ENCODE measurements at places on chromosomes 6 and 20. TPM values are rescaled to one million over a fixed set of nuclear protein-coding genes. Genes with fewer than 3 reads are reported as not detected.

TCP11 gene
- not detected for total RNA-seq

CNR1 gene
- 22.9 TPM for total RNA-seq

C20orf141 gene
- not detected for total RNA-seq

WFDC2 gene
- not detected for total RNA-seq

PAK5 gene
- not detected for total RNA-seq

HAO1 gene
- not detected for total RNA-seq

ADGRB3 gene
- total RNA-seq = 10.1 TPM

LGSN gene
- total RNA-seq = not detected

TTLL9 gene
- not detected for total RNA-seq

ADGB gene
- not detected for total RNA-seq

DNA sequence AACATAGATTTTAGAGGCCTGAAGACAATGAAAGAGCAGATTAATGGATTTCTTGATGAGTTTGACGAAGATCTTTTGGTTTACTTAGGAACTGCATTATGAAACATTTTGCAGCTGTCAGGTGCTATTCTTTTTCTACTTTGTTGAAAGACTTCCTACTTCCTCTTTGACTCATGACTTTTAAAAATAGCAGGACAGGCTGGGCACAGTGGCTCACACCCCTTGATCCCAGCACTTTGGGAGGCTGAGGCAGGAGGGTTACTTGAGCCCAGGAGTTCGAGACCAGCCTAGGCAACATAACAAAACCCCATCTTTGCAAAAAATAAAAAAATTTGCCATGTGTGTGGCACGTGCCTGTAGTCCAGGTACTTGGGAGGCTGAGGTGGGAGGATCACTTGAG lies 52.0 kb downstream of the ITCH start:
- DNase-seq = no peak

GRCh38 chr6:149211046-149211571 lies 106.4 kb upstream of the TAB2 start:
- DNase-seq = no peak

DNA sequence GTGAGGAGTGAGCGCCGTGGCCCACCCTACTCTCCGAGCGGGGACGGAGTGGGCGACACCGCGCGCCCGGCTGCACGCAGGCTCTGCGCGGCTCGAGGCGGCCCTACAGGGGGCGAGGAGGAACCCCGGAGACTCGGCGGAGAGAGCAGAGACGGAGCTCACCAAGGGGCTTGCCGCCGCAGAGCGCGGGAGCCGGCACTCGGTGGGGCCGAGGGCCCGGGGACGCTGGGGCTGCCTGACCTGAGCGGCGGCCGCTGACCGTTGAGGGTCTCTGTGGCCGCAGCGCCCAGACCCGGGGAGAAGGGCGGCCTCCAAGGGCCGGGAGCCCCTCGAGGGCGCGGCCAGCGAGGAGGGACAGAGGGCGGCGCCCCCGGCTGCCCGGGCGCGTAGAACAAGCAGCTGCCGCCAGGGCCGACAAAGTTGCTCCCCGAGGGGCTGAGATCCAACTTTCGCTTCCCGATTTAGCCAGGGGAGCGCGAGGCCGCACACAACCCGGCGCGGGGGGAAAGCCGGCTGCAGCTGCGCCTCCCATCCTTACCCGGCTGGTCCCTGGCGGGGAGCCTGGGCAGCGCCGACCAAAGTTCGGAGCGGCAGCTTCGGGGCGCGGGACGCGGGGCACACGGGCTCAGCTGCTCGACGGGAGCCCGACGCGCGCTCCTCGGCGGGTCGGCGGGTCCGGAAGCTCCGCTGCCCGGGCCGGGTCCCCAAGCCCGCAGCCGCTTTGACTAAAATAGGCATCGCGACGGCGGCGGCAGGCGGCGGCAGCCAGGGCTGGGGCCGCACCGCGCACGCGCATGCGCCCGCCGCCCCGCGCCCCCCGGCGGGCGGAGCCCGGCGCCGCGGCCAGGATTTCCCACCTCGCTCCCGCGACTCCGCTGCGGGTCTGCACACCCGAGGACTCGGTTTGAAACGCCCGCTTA lies 43.1 kb downstream of the POPDC3 start:
- DNase-seq = no peak

- DNase-seq = no peak
Measured at GRCh38 chr6:837380-837779, 144.4 kb upstream of the EXOC2 start.

DNA sequence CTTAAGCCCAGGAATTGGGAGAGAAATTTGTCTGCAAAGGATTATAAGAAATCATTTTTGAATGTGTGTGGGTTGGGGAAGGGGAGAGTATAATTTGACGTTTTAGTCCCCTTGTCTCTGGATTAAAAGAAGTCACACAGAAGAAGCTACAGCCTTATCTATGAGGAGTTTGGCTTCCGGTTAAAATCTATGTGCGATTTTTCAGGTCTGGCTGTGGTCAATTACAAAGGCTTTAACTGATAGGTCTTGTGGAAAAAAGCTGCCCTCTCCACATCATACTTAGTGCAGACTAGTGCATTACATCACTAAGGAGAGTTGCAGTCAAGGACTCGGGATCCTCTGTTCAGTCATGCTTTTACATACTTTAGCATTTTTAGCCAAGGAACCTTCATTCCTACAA lies 80.3 kb upstream of the HTR1B start:
- DNase-seq = no peak

GRCh38 chr20:25042531-25043498 lies 15.1 kb downstream of the ACSS1 start:
- no peak for DNase-seq

GRCh38 chr6:131222773-131223172 lies 87.5 kb downstream of the AKAP7 start:
- DNase-seq = no peak

DNA sequence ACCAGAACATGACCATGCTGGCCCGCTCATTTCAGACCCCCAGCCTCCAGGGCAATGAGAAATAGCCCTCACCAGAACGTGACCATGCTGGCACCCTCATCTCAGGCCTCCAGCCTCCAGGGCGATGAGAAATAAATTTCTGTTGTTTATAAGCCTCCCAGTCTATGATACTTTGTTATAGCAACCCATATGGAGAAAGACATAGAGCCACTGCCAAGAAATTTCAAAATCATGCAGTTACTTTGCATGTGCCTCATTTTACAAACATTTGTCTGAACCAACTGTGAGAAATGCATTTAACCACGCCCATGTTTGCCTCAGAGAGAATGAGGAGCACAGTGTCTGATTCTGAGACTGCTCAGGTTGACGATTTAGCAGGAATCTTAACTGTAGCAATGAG lies 15.5 kb downstream of the CYP39A1 start:
- DNase-seq = no peak

GRCh38 chr6:41176189-41176588 lies 13.3 kb upstream of the TREM2 start:
- no peak for DNase-seq

GRCh38 chr6:144993870-144994269 lies 708.7 kb downstream of the UTRN start:
- DNase-seq = no peak

GRCh38 chr20:51712501-51713212 lies 55.5 kb downstream of the ATP9A start:
- no peak for DNase-seq

DNA sequence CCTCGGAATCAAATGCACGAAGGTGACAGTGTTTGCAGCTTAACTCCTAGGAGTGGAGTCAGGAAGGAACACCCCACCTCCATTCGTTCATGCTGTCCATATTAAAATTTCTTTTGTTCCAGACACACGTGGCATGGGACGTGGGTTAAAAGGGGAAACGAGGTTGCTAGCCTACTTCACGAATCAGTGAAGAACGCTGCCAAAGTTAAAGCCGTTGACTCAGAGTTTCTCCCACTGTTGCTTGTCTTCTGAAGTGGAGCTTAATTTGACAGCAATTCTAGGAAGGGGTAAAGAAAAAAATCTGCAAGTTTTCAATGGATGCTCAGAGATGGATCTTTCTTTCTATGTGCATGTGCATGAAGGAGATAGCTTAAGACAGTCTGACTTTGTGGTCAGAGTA lies 499.1 kb downstream of the CD83 start:
- DNase-seq = no peak

DNA sequence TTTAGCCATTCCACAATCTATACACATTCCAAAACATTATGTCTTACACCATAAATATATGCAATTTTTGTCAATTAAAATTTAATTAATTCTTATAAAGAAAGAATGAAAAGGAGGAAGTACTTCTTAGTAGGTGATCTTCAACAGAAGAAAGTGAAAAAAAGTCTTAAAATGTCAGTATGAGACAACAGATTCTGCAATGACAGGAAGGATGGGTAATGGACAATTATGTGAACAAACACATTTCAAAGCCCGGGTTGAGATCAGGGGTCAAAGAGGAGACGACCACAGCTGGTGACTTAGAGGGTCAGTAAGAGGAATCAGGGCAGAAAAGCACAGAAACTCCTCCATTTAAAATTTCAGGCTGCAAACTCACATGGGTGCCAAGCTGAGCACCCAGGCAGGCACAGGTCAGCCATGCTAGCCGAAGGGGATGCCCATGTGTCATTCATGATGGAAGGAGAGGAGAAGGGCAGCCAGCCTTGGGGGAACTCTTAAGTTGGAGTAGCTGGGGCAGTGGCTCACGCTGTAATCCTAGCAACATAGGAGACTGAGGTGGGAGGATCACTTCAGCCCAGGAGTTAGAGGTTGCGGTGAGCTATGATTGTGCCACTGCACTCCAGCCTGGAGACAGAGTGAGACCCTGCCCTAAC lies 11.0 kb downstream of the VSX1 start:
- DNase-seq = no peak

- no peak for DNase-seq
Measured at GRCh38 chr6:159688266-159688905, 4.7 kb downstream of the SOD2 start.

GRCh38 chr20:41391587-41392001 lies 25.0 kb upstream of the EMILIN3 start:
- DNase-seq = no peak

GRCh38 chr6:155654474-155654873 lies 198.8 kb upstream of the NOX3 start:
- DNase-seq = no peak

- no peak for DNase-seq
Measured at GRCh38 chr6:31586008-31586407, at the start of gene LST1. LST1 (plus strand) TSS chr6:31586277; CDS start chr6:31587300, 1,023 bp downstream.

GRCh38 chr6:52976591-52977035 lies 18.5 kb downstream of the GSTA4 start:
- no peak for DNase-seq

DNA sequence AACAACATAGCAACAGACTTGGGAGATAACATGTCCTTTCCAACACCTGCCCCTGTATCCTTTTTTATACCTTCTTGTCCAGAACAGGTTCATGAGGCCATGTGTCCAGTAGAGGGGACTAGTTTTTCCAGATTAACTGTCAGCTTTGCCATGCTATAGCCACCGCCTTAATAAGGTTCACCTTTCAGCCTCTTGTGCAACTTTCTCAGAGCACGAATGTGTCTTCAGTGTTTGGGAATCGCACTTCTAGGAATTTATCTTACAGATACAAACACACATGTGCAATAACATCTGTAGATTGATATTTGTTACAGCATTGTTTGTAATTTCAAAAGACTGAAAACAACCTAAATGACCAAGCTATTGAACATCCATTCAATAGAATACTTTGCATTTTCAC lies 21.4 kb downstream of the NCR2 start:
- DNase-seq = no peak

- DNase-seq = no peak
Measured at GRCh38 chr20:42005211-42005610, 387.0 kb upstream of the CHD6 start.
